ENCODE measurements at places on chromosomes 16 and 17. TPM values are rescaled to one million over a fixed set of nuclear protein-coding genes. Genes with fewer than 3 reads are reported as not detected.

DNA sequence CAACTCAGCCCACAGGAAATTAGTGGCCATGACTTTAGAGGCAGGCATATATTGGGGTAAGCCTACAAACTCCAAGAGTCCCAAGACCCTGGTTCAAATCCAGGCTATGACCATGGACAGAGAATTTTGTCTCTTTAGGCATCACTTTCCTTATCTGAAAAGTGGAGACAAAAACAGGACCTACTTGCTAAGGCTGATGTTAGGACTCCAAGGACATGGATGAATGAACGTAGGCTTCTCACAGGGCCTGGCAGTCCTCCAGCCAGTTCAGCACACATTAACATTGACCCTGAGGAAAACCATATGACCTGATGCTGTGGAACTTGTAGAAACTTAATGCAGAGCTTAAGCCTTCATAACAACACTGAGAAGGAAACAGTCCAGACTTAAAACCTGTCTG, 1.4 kb downstream of the FKBP10 start:
- H3K36me3 ChIP-seq = no peaks in the 10 kb centered on the region
- H3K4me3 ChIP-seq = no peak overlapping the region
- H3K27me3 ChIP-seq = no peaks in the 10 kb centered on the region
- no peak overlapping the region for H3K27ac ChIP-seq

GRCh38 chr16:48448841-48449481, 63.7 kb upstream of the SIAH1 start:
- no peaks in the 10 kb centered on the region for H3K36me3 ChIP-seq
- peak; percentile 6 for DNase-seq
- H3K27me3 ChIP-seq = no peaks in the 10 kb centered on the region
- peaks cover 8% of the 10 kb centered on the region for H3K4me1 ChIP-seq

DNA sequence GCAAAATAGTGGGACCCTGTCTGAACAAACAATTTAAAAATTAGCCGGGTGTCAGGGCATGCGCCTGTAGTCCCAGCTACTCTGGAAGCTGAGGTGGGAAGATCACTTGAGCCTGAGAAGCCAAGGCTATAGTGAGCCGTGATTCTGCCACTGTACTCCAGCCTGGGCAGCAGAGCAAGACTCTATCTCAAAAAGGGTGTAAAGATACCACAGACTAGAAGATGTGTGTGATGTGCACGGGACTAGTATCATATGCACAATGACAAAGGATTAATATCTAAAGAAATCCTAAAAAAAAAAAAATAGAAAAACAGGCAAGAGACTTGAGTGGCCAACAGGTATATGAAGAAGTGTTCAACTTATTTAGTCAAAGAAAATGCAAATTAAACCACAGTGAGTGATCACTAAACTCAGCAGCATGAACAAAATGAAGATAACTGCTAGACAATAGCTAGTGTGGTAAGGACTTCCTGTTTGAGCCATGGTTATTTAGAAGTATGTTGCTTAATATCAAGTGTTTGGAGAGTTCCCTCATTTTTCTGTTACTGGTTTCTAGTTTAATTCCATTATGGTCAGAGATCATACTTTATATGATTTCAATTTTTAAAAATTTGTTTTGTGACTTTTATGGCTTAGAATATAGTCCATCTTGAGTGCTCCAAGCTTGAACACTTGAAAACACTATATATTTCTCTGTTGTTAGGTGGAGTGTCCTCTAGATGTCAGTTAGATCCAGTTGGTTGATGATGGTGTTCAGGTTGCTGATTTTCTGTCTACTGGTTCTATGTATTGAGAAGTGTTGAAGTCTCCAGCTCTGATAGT, 14.7 kb upstream of the SLX4 start:
- H3K36me3 ChIP-seq = no peaks in the 10 kb centered on the region
- H3K4me3 ChIP-seq = no peak overlapping the region
- DNase-seq = no peak

The KCNJ16 gene
- 2.2 TPM for total RNA-seq

The SCARF1 gene
- 9.3 TPM for total RNA-seq

All from testis (tissue), 5 donors.